ENCODE measurements at places on chromosomes 12 and 14.

- no peak for DNase-seq
Measured at GRCh38 chr12:130339951-130340350, 2.3 kb downstream of the PIWIL1 start.

- DNase-seq: no peak
Measured at GRCh38 chr12:76255692-76256091, 92.5 kb downstream of the BBS10 start.

GRCh38 chr14:38524636-38525509, 269.0 kb upstream of the CLEC14A start:
- no peak for DNase-seq

DNA sequence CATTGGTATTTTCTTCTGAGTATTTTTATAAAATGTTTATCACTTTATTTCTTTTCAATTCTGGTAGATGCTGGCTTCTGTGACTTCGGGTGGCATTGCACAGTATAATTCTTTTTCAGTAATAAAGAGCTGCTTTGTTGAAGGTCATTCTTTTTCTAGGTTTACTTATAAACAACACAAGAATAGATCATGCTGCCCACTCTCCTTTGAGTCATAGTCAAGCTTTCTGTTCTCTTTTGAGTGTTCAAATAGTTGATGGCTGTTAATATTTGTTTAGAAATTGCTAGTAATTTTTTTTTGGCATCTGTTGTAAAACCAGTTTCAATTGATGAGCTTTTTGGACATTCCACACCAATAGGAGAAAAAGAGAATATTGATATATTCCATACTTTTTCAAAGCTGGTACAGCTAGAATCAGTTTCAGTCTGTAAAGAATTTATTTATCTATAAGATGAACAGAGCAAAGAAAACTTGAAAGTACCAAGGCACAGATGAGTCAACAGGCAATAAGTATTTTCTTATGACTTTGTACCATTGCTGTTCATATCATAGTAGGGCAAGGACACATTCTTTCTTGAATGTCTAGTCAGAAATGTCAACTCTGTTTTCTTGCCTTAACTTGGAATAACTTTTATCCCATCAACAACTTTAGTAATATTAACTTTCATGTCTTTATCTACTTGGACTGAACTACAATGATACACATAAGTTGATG, 513.0 kb upstream of the SEL1L start:
- DNase-seq: no peak

DNA sequence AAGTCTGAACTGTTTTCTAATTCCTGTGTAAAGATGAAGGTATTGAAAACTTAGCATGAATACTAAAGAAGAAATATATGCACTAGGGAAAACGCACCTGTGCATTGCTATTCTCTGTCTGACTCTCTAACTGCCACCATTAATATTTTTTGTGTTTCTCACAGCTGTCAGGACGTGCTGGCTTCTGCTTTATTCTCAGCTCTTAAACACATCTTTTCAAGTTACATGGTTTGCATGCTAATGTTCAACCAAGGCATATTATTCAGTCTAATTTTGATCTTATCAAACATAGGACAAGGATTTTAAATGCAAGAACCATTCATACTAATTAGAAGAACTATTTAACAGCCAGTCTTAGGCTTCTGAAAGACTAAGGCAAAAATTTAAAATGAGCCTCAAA, 187.4 kb downstream of the KLHL28 start:
- no peak for DNase-seq

- DNase-seq: no peak
Measured at GRCh38 chr12:122183588-122183940, 641 bp downstream of the LRRC43 start.

GRCh38 chr14:29897181-29897580, 30.5 kb downstream of the PRKD1 start:
- DNase-seq: no peak

GRCh38 chr14:33938131-33938949, 12.5 kb downstream of the EGLN3 start:
- no peak for DNase-seq

DNA sequence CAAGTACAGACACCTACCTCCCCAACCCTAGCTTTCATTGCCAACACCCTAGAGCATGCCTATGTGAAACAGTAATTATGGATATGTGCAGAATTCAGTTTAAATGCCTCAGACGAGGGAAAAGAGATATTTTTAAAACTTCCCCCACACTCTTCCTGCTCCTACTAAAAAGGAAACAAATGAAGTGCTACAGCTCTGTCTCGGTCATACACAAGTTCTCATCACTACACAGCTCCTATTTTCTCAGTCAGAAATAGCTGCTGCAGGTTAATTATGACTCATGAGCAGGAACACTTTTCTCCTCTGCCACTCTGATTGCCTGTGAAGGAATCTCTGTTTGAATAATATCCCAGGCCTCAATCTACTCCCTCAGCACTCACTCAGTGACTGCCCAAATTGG, 703.6 kb upstream of the FLRT2 start:
- no peak for DNase-seq

DNA sequence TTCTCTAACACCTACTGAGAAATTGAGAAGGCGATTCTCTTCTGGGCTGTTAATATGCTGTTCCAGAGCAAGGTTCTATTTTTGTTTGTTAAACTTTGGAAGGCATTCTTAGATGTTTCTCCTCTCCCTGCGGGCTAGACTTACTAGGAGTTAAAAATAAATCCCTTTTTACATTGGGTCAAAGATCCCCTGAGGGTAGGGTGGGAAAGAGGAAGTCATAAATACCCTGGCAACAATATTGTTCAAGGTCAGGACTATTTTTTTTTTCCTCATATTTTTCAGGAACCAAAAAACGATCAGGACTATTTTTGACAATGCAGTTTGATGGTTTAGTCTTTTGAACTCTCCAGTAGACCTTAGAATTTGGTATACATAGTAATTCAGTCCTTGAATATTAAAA, 12.0 kb upstream of the SLC2A14 start:
- no peak for DNase-seq

DNA sequence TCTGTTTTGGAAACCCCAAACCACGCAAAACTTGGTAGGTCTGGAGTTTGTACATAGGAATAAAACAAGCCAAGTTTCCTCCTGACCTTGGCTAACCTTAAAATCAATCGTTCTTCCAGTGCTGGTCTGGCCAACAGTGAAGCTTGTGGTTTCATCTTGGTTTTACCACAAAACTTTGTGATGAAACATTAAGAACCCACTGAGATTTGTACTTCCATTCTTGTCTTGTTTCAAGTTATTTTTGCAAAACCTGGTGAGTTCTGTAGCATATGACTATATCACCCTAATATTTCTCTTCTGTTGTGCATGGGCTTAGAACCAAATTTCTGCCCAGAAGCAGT, 26.4 kb downstream of the SIX1 start:
- DNase-seq: peak; percentile 36

- peak; percentile 4 for DNase-seq
Measured at GRCh38 chr12:7439579-7440505, 4.1 kb downstream of the CD163L1 start.

DNA sequence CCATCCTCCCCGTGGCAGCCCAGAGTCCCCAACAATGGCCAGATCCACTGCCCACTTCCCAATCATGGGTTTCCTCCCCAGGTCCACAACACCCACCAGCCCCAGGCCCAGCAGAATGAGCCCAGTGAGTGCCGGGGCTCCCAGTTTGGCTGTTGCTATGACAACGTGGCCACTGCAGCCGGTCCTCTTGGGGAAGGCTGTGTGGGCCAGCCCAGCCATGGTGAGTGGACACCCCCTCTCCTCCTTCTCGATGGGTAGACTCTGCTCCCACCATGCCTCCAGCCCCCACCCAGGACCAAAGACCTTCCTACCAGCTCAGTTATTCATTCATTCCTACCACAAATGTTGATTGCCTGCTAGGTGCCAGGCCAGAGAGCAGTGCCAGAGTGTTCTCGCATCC, 23.8 kb downstream of the PAPLN start:
- DNase-seq: no peak

GRCh38 chr12:104535369-104535768, 78.6 kb downstream of the CHST11 start:
- no peak for DNase-seq

DNA sequence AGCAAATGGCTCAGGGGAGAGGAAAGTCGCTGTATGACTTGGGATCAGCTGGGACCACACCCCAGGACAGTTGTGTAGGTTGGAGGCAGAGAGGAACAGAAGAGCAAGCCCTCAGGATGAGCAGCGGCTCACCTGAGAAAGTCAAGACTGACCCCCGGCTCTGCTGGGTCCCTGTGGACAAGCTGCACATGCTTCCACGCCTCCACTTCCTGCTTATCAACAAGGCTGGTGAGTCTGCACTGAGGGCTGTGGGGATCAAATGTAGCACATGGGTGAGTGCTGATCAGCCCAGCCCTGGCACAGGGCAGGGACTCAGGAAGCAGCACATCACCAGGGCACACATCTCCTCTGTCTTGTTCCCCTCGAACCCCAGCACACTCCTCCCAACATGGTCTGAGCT, 92.1 kb downstream of the CHGA start:
- no peak for DNase-seq

DNA sequence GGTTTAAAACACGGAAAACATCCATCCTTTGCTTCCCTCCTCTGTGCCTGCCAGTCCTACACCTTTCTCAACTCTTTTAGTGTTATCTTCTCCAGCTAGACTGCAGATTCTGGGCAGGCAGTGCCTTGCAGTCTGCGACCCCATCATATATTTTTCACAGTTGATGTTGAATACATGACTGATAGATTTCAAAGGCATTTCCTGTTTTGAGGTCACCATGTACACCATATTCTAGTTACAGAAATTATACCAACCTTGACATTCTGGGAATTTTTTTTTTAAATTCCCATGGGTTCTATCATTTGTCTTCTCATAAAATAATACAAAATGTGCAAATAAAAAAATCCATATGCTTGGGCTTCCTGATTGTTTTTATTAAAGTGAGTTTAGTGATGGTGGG, 16.6 kb downstream of the SOCS2 start:
- DNase-seq: no peak

DNA sequence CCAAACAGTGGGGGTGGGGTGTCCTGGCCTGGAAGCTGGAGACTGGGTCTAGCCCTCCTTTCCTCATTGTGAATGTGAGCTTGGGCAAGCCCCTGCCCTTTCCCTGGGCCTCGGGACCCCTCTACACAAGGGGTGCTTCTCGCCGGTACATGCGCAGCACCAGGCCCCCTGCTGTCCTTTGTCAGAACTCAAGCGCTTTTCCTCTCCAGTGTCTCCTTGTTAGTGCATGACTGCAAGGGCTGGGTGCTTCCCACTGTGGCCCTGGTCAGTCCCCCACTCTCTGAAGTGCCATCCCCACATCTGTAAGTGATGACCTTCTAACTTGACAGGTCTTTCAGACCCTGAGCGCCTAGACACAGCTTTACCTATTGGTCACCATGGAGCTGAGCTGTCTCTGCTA, 44.2 kb downstream of the DEGS2 start:
- DNase-seq: no peak

DNA sequence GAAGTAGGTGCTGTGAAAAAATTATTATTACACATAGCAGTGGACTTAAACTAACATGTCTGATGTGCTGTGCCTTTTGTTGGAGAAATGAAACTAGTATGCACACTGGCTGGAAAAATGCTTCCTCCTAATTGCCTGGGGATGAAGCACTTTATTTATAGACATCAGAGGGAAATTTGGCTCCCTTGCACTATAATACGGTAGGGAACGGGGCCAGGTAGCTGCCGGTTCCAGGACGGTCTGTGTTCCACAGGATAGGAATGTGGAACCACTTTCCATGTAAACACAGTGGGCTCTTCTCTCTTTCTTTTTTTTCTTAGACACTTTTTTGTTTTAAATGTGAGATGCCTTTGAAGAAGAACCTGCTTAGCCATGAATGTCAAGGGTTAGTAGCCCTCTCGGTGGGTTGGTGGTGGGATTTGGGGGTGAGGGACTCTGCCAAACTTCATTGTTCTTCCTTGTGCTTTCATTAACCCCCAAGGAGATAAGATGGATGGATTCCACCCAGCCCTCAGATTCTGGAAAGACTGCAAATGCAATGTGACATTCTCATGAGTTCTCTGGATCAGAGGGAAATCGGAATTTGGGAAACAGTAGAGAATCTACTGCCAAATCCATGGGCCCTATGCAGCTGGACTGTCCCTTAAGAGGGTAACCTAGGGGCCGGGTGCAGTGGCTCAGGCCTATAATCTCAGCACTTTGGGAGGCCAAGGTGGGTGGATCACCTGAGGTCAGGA, 58.0 kb upstream of the GSC start:
- DNase-seq: no peak

DNA sequence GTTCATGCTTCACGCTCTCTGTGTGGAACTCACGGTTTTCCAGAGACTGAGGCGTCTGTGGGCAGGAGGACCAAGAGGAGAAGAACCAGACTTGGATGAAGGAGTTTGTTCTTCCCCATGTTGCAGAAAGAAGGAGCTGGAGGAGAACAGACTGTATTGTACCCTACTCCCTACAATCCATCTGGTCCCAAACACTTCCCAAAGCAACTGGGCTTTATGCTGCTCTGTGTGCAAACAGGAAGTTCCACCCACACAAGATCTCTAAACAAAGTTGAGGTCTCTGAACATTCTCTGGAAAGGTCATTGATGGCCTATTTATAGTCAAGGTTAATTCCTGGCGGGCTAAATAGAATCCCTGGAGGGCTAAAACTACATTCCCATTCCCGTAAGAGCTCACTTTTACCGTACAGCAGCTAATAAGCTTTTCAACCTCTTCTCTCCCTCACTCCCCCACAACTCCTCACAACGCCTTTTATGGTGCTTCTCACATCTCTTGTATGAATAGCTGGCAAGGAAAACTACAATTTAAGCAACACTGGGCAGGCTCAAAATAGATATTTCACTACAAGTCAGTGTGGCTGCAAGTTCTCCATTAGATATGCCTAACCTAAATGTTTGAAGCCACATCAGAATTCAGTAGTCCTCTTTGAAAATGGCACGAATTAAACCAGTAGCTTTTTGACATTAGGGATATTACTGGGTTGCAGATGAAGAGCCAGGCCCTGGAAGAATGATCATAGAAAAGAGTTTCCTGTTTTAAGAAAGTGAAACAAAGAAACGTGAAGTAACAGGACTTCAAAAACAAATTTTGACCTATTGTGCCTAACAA, at the start of gene A2M:
A2M (minus strand) TSS at position 189 of the 829 bp plus-strand sequence; CDS start at position 119, 70 bp downstream.
- no peak for DNase-seq

DNA sequence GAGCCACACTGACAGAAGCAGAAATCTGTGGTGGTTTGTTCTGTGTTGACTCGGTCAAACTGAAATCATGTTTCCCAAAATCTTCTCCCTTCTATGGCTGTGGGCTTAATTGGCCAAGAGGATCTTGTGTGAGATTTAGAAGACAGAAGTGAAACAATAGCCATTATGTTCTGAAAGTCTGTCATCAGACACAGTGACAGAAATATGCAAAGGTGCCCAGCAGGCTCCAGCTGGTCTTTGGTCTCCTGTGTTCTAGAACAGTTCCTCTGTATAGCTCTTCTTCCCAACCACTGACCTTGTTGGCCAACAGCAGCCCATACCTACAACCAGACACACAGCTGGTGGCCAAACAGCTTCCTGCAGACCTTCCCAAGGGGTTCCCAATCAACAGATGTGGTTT, 25.0 kb upstream of the COCH start:
- no peak for DNase-seq

GRCh38 chr14:93285044-93285443, 47.8 kb downstream of the BTBD7 start:
- DNase-seq: no peak

GRCh38 chr12:12604740-12605139, 6.9 kb upstream of the CREBL2 start:
- DNase-seq: no peak
